ENCODE measurements at places on chromosomes 12 and 14.

DNA sequence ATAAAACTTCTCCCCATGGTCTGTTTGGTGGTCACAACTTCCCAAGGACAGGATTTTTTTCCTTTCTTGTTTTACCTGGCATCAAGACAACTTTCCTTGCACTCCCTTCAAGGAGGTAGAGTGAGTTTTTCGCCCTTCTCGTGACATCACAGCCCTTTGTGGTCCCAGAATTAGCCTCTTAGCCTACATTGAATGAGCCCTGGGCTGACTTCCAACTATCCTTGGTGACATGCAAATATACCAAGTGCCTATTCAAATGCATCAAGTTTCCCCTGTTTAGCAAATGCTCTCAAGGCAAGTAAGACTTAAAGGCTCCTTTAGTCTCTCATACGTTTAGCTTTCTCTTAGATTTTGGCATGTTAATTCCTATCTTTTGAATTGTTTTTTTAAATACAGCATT is 36.6 kb downstream of the TC2N start:
- DNase-seq: no peak

GRCh38 chr12:42590330-42590934 is 886 bp upstream of the PRICKLE1 start:
- DNase-seq: no peak

DNA sequence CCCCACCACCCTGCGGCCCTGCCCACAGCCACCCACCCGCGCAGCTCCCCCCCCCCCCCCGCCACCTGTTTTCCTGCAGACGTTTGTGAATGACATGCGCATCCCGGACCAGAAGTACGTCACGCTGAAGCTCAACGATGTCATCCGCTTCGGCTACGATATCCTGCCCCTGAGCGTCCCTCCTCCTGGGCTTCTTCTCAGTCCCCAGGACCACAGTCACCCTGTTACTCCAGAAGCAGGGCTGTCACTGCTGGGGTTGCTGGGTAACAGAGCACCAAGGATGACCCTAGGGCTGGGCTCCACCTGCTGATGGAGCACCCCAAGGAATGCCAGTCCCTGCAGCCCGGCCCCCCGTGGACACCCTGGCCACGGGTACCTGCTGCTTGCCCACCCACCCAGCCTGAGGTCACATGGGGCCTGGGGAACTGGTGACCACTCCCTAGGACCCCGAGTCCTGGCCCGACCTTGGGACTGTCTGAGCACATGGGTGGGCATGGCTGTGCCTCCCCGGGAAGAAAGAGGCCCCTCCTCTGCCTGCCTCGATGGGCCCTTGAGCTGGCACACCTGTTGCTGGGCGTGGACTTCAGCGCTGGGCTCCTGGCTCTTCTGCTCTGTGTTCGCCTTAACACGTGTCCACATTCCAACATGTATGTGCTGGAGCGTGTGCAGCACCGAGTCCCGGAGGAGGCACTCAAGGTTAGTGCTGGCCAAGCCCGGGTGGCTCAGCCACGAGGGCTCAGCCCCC is 12.9 kb downstream of the CEP170B start:
- DNase-seq: no peak

DNA sequence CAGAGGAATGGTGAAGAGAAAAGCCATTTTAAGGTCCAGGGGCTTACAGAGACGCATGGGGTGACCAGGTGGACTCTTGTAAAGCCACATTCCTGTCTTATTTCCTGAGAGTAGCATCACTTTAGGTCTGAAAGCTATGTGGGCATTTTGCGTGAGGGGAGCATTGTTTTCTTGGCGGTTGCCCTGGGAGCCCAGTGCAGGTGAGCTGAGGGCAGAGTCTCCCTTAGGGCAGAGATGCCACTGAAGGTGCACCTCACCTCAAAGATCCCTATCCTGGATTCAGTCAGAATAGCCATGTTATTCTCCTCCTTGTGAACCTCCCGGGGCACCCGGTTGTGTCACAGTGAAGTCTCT is 12.4 kb downstream of the GLRX5 start:
- no peak for DNase-seq

DNA sequence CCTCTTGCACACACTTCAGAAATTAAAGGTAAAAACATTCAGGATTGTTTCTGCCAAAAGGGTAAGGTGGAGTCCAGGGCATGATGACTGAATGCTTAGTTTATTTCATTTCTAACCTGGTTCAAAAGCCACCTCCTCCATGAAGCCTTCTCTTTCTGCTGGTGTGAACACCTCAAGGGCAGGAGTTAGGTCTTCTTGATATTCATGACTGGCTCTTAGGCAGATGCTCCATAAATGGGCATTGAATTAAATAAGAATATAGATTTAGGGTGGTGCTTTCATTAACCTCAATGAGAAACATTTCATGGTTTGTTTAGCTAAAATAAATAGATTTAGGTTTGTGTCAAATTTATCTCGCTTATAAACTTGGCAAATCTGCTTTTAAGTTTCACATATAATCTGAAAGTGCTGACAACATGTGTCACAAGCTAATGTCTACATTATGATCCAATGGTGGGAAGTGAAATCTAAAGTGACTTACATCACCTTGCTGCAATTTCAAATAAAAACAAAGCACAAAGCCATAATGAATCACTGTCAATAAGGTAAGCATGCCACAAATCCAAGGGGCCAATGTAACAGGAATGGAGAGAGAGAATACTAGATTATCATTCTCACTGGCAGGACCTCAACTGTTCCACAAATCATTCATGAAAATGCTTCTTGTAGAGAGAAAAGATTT is 72.7 kb upstream of the GRIP1 start:
- no peak for DNase-seq

DNA sequence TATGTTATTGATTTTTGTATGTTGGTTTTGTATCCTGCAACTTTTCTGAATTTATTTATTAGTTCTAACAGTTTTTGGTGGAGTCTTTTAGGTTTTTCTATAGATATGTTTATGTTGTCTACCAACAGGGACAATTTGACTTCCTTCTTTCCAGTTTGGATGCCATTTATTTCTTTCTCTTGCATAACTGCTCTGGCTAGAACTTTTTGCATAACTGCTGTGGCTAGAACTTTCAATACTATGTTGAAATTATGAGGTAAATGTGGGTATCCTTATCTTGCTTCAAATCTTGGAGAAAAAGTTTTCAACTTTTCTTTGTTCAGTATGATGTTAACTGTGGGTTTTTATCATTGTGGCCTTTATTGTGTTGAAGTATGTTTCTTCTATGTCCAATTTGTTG is 39.9 kb upstream of the PLBD1 start:
- DNase-seq: no peak

- DNase-seq: no peak
These were observed 28.8 kb downstream of the P2RX4 start for GRCh38 chr12:121238604-121239350.

DNA sequence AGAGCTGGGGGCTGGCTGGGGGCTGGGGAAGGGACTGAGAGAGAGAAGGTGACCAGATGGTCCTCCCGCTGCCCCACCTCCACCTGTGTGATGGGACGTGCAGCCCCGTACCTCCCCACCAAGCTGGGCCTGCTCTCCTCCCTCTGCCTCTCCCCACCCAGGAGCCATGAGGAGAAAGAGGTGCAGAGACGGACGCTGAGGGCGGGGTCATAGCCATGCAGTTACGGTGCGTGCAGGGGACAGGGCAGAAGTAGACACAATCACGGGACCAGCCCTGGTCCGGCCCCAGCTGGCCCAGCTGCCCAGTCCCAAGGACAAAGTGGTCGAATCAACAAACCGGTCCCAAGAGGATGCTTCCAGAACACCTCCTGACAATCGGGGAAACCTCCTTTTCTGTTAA is 33.2 kb downstream of the RFLNA start:
- DNase-seq: no peak

DNA sequence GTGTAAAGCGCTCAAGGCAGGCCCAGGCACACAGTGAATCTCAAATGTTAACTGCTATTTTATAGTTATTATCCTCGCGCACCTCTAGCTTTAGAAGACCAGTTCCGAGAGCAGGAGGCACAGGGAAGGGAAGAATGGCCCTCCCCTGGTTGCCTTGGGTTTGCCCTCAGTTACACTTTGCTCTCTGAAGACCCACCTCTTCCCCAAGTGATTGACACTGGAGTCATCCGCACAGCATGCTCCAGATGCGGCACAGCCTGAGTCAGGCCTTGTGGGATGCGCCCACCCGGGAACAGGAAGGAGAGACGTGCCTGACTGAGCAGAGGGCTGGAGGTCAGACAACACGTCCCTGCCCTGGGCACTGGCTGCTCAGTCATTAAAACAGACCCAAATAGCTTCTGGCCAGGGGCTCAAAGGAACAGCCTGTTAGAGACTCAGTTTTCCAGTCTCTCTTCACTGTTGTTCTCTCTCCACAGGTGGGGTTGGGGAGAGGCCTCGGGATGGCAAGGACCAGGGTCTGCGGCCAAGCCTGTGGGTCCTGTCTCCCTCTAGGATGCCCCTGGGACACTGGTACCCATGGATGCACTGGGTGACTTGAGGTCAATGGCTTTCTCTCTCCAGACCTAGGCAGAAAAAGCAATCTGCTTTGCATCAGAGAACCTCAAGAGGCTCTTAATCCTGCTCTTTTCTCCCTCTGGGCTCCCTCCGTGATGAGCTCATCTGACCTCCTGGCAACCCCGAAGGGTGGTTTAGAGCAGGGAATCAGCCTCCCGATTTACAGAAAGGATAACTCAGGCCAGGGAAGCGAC is 13.6 kb upstream of the MLXIP start:
- DNase-seq: no peak

DNA sequence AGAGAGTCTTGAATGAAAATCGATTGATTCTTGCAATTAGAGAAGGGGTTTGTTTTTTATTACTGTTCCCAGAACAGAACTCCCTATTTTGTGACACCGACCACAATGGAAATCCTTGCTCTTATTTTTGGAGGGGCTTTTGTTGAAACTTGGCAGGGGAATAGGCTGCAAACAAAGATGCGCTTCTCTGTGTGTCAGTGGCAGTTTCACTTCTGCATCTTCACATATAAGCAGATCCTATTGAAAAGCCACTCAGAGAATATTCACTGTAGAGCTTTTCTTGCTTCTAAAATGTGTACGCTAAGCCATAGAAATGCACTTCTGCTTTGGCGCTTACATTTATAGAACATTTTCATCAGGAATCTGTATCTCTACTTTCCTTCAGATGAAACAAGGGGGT is 1822.4 kb upstream of the SEL1L start:
- DNase-seq: no peak

- no peak for DNase-seq
These were observed 22.4 kb downstream of the SLCO1B3 start for GRCh38 chr12:20832911-20833310.

GRCh38 chr12:89939522-89940215 is 231.0 kb upstream of the ATP2B1 start:
- DNase-seq: no peak

- DNase-seq: no peak
These were observed 48.3 kb upstream of the ZFP36L1 start for GRCh38 chr14:68841016-68841809.

- no peak for DNase-seq
These were observed 3.6 kb upstream of the CFAP73 start for GRCh38 chr12:113145720-113146551.

DNA sequence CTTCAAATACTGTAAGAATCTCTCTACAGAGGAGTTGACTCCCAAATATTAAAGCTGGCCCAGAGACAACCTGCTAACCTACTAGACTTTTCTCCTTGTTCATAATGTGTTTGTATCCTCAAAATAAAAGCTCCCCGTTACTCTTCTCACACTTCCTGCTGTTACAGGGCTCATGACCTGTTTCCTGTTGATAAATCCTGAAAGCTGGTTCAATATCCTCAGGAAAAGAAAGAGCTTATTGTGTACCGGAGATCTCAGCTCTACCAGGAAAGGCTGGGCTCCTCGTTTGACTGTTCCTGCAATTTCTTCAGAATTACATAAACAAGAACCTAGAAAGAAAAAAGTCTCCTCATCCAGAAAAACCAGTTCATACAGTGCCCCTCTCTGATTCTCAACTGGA is 30.8 kb downstream of the CLEC1A start:
- no peak for DNase-seq

DNA sequence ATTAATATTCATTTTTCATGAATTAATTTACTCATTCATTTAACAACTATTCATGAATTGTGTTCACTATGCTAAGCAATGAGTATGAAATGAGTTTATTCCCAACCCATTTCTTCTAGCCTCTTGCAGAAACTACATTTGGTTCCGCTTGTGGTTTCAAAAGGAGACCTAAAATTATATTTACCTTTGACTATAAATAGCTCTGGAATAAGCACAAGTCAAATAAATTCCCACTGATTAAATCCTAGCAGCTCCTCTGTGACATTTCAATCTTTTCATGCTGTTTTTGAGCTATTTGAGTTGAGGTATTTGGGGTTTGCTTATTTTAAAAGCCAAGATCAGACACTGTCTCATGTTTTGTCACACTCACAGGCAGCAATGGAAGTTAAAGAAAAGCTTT is 46.9 kb downstream of the DUSP6 start:
- DNase-seq: no peak

GRCh38 chr12:60803147-60803546 is 1207.3 kb downstream of the SLC16A7 start:
- DNase-seq: no peak

DNA sequence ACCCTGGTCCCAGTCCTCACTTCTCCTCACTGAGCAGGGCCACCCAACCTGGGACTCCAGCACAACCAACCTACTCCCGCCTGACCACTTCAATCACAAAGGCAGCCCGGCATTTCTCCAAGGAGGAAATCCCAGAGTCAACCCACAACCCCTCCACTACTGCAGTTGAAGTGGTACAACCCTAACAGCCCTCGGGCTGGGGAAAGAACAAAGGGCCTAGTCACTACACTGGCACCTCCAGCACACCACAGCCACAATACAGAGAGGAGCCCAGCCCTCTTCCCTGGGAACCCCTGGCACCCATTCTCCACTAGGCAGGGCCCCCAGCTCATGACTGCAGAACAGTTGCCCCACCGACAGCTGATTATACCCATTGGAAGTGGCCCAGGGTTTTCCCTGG is 13.7 kb upstream of the OR5AU1 start:
- no peak for DNase-seq

DNA sequence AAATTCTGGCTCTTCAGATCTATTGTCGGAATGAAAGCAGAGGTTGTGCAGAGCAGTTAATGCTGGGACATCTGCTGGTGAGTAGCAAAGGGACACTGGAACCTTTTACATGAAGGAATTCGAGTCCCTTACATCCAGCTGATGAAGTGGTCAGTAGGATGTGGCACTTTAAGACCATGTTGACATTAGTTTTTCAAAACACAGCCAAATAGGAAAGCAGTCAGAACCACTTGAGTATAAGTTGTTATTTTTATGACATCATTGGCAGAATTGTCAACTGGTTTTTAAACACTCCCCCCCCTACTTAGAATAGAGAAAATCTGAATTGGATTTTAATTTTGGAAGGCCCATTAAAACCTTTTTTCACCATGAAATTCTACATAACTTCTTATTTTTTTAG is 46.8 kb upstream of the AMN start:
- no peak for DNase-seq

Measured in esophagus squamous epithelium (tissue), 5 donors.